ENCODE measurements at places on chromosomes 3 and 15.

DNA sequence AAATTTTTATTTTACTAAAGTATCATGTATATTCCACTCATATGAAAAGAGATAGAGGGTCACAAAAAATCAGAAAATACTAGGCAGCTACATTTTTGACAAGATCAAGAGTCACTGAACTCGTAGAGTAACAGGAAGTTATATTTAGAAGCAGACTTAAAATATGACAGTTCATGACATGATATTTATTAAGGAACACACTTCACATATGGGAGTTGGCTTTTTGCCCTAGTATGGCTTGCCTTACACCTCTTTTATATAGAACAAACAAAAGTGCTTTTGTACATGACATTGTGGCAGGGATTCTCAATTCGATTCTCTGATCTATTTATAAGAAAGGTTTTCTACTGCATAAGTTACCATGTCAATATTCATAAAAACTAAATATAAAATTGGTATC lies 80.1 kb upstream of the GBE1 start:
- DNase-seq: no peak

DNA sequence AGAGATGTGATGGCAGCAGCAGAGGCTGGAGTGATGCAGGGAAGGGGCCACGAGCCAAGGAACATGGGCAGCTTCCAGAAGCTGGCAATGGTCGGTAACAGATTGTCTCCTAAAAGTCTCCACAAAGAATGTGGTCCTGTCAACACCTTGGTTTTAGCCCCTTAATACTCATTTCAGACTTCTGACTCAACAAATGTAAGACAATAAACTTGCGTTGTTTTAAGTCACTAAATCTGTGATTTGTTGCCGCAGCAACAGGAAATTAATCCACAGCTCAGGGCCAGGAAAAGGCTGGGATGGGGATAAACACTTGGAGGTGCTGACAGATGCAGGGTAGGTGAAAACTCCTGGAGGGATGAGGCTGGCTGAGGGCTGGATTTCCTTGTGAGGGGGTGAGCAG lies 69.9 kb downstream of the OXNAD1 start:
- DNase-seq: no peak

DNA sequence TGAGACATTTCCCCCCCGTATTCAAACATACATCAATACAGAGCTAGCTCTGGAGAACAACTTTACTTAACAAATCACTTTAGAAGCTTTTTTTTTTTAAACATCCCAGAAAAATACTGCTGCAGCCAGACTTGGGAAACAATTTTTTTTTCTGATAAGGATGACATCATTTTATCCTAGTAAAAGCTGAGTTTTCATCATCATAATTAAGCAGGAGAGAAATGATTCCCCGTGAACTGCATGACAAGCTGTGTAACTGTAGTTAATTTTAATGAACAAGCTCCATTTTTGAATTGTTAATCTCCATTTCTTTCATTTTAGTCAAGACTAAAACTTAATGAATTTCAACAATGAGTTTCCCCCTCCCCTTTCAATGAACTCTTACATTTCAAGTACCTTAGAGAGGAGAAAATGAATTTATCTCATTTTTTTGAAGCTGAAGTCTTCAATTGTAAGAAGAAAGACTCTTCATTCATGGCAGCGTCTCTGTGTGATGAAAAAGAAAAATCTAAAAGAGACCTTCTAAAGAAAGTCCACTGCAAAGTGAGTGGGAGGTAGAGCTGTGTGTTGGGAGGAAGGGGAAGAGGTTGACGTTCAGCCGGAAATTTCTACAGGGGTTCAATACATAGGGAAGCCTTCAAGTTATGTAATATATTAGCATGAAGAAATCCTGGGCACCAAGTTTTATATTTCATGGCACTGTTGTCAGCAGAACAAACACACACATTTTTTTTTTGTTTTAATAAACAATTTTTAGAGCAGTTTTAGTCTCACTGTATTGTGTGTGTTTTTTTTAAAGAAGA lies 31.7 kb downstream of the HES1 start:
- no peak for DNase-seq

DNA sequence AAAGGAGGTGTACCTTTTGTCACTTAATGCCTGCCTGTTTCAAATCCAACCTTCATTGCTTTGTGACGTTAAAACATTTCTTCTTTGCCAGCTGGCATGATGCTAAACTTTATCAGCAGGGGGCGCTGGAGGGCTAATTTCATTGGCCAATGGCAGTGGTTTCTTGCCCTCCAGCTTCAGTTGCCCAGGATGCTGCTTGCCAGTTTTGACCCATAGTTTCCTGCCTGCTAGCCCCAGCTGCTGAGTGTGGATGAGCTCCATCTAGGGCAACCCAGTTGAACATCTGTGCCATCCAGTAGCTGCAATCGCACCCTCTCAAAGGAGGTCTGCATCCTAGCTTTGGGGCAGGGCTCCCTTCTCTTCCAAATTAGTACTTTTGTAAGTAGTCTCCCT lies 22.1 kb downstream of the ACKR2 start:
- peak; percentile 88 for DNase-seq

GRCh38 chr15:49830391-49830790 lies 209.5 kb downstream of the DTWD1 start:
- no peak for DNase-seq

DNA sequence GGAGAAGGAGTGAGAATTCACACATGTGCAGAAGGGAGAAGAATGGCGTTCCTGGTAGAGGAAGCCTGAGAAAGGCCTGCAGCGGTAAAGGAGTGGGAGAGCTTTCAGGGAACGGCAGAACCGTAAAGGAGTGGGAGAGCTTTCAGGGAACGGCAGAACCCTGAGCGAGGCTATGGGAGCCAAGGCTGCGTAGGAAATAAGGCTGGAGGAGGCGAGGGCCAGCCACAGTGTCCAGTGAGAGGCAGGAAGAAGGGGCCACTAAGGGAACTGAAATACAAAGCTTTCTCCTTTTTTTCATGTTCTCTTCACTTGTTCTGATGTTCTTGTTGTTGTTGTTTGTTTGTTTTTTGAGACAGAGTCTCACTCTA lies 41.6 kb downstream of the GOLGA6L10 start:
- no peak for DNase-seq

GRCh38 chr3:74501007-74501406 lies 113.5 kb downstream of the CNTN3 start:
- no peak for DNase-seq

DNA sequence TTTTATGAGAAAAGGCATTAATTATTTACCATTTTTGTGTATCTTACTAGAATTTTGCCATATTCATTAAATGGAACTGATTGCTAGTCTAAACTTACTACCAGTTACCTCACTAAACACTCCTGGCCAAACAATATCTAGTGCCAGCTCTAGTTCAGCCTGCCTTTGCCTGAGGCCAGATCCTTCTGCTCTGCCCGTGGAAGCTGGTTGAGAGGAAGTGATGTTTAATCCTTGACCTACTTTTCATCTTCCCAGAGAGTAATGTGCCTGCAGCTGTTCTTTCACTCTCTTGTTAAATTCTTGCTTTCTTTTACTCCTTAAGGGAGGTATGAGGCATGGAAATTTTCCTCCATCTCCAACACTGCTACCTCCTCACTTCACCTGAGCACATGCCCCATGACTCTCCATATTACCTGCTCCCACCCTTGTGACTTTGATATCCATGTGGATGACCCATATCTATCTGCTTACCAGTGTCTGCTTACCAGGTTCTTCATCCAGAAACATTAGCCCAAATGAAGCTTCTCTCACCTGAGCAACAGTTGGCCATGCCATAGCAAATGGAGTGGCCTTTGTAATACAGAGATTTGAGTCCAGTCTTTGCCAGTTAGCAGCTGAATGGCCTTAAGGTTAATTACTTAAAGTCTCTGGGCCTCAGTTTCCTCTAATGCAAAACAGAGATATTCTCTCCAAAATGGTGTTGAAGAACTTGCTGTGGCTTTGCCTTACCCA lies 53.4 kb downstream of the UBE2E1 start:
- DNase-seq: no peak

GRCh38 chr3:48560648-48561018 lies 2.9 kb downstream of the UCN2 start:
- no peak for DNase-seq

DNA sequence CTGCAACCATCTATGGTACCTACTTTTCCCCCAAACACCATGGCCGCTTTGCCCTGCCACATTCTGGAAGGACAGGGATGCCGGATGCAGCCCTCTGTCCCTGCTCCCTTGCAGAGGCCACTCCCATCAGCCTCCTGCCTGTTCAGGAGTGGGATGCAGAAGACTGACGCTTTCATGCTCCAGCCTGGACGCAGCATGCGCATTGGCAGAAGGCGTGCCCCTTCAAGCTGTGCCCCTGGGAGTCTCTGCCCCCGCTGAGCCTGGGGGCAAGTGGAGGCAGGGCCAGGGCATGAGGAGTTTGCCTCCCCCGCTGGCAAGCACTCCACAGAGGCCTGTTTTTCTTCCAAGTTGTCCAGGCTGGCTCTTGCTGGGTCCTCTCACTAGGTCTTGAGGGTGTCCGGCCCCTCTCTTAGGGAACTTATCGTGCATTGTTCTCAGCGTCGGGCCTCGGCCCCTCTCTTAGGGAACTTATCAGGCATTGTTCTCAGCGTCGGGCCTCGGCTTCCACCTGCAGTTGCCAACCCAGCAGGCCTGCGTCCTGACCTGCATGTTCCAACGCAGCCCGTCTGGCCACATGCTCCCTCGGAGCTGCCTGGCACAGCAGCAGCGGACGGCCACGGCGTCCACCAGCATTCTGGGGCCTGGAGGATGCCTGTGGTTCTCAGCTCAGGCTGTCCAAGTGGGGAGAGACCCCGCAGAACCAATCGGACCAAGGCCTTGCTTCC lies 14.6 kb upstream of the SNRPA1 start:
- DNase-seq: no peak

DNA sequence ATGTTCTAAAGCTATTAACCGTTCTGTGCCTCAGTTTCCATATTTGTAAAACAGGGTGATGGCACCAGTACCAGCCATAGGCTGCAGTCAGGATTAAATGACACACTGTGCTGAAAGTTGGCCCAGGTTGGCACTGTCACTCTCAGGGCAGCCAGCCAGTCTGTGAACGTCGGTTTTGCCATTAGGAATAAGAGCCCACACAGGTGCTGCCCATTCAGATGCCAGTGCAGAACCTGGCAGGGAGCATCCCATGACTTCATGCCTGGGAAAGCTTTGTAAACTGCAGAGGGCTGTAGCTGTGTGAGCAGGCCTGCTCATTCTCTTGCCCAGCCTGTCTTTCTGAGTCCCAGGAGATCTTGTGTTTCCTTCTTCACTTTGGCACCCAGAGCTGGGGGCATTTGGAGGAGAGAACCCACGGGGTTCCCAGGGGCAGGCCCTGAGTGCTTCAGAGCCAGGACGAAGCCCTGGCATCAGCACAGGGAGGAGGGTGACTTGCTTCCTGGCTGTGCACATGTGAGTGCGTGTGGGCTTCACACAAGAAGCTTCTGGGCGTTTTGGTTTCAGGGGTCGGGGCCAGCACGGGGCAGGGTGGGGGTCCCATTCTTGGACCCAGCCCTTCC lies 46.9 kb downstream of the ZNF710 start:
- no peak for DNase-seq

GRCh38 chr15:63114465-63114864 lies 7.2 kb upstream of the LACTB start:
- DNase-seq: no peak

GRCh38 chr3:101879623-101880284 lies 30.4 kb downstream of the NFKBIZ start:
- DNase-seq: no peak

DNA sequence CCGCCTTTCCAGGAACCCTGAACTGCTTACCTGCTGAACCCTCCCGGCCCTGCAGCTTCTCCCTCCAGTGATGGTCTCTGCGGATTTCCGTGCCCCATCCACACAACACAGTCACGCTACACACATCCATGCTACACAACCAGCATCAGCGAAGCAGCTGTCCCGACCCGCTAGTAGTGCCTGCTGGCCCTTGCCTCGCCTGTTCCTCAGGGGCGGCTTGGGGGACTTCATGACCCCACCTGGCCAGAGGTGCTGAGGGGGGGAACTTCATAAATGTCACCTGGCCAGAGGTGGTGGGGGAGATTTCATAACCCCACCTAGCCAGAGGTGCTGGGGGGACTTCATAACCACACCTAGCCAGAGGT lies 530 bp upstream of the TUBGCP5 start:
- DNase-seq: no peak

DNA sequence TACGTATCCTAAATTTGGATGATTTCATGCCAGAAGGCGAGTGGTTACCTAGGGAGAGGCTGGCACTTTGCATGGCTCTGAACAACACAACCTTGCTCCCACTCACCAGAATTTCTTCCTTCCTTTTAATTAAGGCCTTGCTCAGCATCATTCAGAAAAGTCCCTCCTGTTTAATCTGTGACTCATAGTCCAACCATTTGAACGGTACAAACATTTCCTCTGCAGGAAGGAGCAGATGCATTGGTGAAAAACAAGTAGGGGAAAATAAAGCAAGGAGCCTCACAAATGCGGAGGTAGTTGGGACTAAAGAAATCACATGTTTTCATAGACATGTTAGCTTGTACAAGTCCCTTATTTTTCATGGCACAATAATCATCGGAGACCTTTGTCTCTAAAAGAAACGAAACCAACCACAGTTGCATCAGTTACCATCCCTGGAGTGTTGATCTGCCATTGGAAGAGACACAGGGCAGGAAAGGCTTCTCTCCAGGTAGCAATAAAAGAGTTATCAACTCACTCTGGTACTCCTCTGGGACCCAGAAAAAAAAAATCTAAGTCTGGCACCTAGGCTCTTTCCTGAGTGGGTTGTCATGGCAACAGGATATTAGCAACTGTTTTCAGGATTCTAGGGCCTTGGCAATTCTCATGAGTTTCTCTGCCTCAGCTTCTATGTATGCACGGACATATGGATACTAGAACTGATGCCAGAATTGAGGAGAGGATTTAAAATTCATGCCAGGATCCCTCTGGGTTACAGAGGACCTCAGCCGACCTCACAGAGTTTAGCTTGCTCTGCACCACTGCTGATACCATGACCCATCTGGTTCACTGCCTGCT lies 255.4 kb upstream of the ARPP21 start:
- no peak for DNase-seq

DNA sequence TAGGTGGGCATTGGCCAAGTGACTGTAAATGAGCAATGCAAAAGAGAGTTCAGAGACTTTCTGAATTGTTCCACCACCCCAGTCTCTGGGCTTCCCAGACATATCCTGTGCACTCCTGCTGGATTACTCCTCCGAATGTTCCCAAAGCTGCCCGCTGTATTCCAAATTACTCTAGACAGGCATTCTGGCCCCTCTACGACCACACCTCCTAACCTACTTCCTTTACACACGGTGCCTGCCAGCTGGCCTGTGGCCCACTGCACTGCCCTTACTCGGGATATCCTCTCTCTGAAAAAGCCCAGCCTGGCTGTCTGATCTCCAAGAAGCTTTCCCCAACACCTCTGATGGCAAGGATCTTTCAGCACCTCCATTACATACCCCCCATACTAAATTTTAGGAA lies 66.6 kb downstream of the DUT start:
- no peak for DNase-seq
